ENCODE measurements at places on chromosomes 16 and 17. TPM values are rescaled to one million over a fixed set of nuclear protein-coding genes. Genes with fewer than 3 reads are reported as not detected.

DNA sequence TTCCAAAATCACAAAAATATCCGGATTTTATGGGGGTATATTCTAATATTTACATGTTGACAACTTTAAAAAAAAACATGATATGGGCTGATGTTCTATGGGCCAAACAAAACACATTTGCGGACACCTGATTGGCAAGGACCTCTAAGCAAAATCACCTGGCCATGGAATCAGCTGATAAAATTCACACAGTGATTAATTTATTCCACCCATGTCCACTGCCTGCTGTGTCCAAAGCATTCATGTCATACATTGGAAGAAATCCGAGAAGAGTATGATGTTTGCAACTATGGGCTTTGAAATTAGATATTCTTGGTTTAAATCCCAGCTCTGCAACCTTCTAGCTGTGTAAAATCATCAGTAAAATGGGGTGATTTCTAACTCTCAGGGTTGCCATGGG is 538.7 kb downstream of the HAPSTR1 start:
- no peak for DNase-seq

- no peak for DNase-seq
Observed at GRCh38 chr17:13337151-13337550, 264.6 kb downstream of the HS3ST3A1 start.

DNA sequence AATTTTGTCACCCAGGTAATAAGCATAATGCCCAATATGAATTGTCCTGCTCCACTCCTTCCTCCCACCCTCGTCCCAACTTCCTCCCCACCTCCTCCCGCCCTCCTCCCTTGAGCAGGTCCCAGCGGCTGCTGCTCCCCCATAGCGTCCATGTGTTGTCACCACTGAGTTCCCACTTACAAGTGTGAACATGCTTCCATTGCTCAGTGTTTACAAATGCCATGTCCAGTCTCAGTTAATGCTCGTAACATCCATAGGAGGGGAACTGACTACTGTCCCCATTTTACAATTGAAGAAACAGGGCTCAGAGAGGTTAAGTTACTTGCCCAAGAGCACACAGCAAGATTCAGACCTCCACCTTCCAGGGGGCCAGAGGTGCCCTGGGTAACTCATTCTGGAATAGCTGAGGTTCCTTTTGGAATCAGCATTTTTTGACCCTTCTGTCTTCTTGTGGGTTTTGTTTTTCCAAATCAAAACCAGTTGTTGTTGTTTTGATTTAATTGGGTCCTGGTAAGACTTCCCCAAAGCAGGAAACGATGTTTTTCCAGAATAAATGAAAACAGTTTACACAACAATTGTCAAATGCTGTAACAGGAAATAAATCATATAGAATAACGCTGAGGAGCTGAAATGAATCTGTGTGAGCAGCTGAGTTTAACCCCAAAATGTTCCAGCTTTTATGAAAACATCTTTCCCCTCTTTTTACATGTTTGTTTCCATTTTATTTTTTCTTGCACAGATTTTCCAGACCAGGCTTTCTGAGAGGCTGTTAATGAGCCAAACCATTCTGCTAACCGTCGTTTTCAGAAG is 73.9 kb downstream of the ZDHHC7 start:
- DNase-seq = no peak

- DNase-seq = no peak
Observed at GRCh38 chr17:80236911-80237310, 16.7 kb downstream of the SLC26A11 start.

DNA sequence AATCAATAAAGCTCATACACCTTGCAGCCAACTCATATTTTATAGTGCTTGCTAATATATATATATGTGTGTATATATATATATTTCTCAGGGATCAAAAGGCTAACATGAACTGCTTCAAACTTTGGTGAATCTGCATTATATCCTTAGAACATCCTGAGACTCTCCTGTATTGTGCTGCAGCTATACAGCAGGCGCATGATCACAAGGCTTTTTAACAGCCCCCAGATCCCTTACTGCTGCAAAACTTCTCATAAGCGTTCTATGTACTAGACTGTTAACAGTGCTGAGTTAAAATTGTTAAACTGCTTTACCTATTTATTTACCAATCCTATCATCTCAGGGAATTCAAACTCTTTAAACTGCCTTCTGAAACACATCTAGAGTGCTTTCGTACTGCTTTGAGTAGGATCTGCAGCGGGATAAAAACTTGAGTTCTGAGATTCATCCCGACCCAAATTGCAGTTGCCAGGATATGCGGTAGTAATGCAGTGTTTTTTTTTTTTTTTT is 1.3 kb downstream of the GPATCH8 start:
- DNase-seq = no peak

The OTOP3 gene
- not detected for total RNA-seq

The PIK3R5 gene
- total RNA-seq = 2.5 TPM

The C17orf50 gene
- not detected for total RNA-seq

The CCL2 gene
- total RNA-seq = 22.3 TPM

Measured in left ventricle myocardium superior (tissue), 1 donor.